ENCODE measurements at places on chromosomes 7 and 10. TPM values are rescaled to one million over a fixed set of nuclear protein-coding genes. Genes with fewer than 3 reads are reported as not detected.

DNA sequence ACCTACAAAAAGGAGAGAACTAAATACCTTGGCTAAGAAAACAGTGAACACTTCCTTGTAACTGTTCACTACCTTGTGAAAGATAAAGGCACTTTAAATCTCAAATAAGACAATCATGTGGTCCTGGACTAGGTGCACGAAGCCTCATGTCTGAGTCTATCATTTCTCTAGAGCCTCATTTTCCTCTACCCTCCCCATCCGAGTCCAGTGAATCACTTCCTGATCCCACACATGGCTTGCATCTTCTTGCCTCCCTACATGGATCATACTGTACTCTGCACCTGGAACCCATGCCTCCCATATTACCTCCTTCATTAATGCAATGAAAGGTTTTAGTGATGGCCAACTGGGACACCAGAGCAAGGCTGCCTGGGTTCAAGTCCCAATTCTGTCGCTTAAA lies 34.5 kb downstream of the SNX10 start:
- no peak for DNase-seq

DNA sequence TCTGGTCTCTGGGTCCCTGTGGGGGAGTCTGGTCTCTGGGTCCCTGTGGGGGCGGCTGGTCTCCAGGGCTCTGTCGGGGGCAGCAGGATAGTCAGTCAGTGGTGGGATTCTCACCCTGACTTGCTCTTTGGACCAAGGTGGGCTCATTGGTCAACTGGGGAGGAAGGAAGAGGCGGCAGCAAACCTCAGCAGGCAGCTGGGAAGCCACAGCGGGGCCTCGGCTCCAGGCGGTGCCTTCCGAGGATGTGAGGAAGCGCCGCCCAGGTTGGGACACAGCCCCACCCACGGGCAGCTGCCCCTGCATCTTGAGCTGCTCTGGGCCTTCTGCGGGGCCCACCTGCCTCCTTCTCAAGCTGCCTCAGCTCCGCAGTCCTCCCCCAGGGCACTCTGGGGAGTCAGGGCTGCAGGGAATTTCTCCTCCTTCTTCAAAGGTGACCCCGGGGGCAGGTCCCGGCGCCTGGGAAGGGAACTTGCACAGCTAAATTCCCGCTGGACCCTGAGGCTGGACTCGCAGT lies 20.4 kb upstream of the KNDC1 start:
- DNase-seq: no peak

DNA sequence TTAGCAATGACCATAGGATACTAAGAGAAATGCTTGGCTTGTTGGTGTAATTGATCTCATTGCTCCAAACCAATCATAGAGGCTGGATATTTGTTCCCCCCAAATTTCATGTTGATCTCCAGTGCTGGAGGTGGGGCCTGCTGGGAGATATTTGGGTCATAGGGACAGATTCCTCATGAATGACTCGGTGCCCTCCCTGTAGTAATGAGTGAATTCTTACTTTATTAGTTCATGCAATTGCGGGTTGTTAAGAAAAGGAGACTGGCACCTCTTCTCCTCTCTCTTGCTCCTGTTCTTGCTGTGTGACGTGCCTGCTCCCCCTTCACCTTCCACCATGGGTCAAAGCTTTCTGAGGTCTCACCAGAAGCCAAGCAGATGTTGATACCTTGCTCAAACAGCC lies 630.1 kb downstream of the CALN1 start:
- no peak for DNase-seq

GRCh38 chr10:89773081-89773480 lies 71.7 kb downstream of the KIF20B start:
- DNase-seq: no peak

GRCh38 chr7:150631866-150632864 lies at the start of gene GIMAP6:
Gene GIMAP6, minus strand, starts transcription at chr7:150632385. Its CDS starts 2,243 bp downstream, at chr7:150630142.
- no peak for DNase-seq

- DNase-seq: no peak
Measured at GRCh38 chr10:117763528-117763927, 221.0 kb downstream of the EMX2 start.

DNA sequence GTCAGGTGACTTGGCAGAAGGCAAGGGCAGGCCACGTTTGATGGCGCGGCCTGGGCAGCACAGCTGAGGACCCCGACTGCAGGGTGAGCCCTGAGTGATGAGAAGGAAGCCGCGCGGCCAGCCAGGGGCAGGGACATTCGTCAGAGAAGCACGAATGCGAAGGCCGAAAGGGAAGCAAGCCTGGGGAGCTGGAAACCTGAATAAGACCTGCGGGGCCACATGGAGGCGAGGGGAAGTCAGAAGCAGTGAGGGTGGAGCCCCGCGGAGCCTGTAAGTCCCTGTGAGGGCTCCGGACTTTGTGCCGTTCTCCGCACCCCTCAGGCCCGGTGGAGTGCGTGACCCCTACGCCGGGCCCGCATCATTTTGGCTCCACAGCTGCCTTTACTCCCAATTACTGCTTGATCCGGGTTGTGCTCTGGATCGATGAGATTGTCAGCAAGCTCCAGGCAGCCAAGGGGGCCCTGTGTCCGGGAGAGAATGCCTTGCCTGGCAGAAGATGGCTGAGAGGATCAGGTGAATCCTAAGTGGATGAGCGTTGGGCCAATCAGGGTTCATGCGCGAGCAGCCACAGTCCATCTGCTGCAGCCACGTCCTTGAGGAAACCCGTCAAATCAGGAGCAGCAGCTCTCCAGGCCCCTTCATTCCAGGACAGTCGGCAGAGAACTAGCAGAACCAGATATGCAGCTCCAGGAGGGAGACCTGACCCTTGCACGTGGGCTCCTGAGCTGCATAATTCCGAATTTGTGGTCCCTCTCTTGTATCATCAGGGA lies 293.3 kb upstream of the SHH start:
- no peak for DNase-seq

The FAM25A gene
- total RNA-seq: not detected

The KCP gene
- 1.4 TPM for total RNA-seq

Measured in urinary bladder (tissue), 4 donors.